ENCODE measurements at places on chromosomes 12 and 14.

DNA sequence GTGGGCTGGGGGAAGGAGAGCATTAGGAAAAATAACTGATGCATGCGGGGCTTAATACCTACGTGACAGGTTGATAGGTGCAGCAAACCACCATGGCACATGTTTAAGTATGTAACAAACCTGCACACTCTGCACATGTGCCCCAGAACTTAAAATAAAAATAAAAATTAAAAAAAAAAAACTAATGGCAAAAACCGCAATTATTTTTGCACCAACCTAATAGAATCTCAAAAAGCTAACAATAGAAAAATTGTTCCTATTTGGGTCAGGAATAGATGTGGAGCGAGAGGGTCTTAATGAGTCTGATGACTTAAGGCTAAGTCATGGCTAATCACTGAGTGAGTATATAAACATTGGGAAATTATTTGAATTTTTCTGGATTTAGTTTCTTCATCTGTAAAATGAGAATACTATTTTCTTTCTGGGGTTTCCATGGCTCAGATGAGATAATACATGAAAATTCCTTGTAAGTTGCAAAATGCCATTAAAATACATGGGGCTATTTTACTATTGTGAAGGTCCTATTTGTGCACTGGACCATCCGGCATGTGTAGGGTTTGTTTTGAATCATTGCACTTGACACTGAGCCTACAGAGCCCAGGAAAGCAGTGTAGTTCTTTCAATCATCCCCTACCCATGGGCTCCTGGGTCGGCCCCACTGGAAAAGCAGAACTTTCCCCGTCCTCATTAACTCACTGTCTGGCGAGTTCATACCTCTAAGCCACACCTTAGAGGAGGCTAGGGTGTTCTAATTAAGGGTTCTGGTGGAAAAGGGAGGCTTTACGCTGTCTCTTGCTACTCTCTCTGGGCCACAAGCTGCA is 164.1 kb upstream of the NTF3 start:
- peak; percentile 41 for DNase-seq

- DNase-seq, result no peak
Measured at GRCh38 chr12:108815875-108816594, 41.3 kb downstream of the SSH1 start.

GRCh38 chr12:56330936-56331490 is 2.8 kb downstream of the PAN2 start:
- no peak for DNase-seq

- no peak for DNase-seq
Measured at GRCh38 chr12:57154804-57155434, 7.5 kb upstream of the LRP1-AS start.

DNA sequence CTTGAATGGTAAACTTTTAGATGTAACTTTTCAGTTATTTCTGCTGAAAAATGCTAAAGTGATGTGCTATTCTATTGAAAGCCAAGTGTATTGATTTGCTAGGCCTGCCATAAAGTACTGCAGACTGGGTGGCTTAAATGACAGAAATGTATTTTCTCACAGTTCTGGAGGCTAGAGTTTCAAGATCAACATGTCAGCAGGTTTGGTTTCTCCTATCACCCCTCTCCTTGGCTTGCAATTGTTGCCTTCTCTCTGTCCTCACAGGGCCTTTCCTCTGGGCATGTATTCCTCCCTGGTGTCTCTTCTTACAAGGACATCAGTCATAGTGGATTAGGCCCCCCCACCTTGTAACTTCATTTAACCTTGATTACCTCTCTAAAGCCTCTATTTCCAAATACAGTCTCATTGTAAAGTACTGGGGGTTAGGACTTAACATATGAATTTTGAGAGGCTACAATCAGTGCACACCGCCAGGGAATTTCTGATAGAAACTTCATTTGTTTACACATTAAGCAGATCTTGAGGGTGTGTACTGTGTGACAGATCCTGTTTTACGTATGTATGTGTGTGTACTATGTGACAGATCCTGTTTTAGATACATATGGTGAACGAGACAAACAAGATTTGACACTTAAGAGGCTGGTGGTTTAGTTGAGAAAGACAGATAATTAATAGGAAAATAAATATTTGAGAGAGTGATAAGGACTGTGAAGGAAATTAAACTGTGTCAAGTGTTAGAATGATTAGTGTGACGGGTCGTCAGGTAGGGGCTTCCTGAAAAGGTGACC is 49.5 kb downstream of the ADIPOR2 start:
- no peak for DNase-seq

- no peak for DNase-seq
Measured at GRCh38 chr12:117152793-117153775, 37.2 kb downstream of the FBXO21 start.

DNA sequence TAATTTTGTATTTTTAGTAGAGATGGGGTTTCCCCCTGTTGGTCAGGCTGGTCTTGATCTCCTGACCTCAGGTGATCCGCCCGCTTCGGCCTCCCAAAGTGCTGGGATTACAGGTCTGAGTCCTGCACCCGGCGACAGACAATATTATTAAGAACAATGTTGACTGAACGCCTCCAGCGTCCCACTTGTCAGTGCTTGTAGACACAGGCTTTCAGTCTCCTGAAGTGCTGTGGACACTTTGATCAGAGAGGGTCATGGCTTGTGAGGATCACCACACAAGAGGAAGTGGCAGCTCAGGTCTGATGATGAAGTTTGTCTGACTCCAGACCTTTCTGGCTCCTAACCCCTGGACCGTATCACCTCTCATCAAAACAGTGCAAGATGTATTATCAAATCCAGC is 114.6 kb downstream of the CHST11 start:
- DNase-seq, result no peak

DNA sequence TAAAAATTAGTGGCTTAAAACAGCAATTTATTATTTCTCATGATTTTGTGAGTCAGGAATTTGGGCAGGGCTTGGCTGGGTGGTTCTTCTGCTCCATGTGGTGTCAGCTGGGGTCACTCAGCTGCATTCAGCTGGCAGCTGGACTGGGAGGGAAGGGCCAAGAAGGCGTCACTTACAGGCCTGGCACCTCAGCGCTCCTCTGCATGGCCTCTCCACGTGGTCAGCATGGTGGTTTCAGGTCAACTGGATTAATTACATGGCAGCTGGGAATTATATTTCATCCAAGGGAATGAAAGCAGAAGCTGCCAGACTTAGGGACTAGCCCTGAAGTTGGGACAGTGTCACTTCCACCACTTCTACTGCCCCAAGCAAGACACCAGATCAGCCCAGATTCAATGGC is 27.5 kb upstream of the IRF2BPL start:
- DNase-seq, result no peak

DNA sequence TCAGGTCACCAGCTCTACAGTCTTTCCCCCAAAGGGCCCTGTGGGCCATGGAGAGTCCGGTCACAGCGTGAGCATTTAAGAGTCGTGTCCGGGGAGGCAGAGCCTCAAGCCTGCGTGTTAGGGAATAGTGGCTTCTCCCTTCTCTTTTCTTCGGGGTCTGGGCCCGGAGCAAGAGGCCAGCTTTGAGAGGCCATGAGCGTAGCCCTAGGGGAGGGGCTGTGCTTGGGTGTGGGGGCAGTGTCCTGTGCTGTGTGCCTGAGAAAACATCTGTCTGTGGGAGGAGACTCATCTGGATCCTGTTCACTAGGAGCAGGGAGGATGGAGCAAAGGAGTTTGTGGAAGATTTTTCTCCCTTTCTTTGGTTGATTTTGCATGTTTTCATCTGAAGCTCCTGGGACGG is 5.3 kb downstream of the LRP1-AS start:
- no peak for DNase-seq

GRCh38 chr14:23177181-23177580 is 6.3 kb downstream of the SLC7A8 start:
- no peak for DNase-seq

DNA sequence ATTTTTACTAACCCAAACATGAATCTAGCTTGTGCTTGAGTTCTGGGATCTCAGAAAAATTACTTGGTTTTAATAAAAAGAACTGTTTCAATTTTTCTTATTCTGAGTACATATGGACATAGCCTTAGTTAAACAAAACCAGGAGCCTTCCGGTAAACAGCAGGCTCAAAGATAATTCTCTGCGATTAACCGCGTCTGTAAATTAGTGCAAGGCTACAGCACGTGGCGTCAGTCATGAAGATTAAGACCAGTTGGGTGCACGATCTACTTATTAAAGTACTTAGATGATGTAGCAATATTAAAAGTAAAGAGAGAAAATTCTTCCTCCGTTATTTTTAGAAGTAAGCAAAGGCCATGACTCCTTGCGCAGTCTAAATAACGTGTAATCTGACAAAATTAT is 700 bp downstream of the KCNJ8 start:
- peak; percentile 10 for DNase-seq

GRCh38 chr12:104197264-104197663 is 18.3 kb upstream of the TXNRD1 start:
- no peak for DNase-seq

DNA sequence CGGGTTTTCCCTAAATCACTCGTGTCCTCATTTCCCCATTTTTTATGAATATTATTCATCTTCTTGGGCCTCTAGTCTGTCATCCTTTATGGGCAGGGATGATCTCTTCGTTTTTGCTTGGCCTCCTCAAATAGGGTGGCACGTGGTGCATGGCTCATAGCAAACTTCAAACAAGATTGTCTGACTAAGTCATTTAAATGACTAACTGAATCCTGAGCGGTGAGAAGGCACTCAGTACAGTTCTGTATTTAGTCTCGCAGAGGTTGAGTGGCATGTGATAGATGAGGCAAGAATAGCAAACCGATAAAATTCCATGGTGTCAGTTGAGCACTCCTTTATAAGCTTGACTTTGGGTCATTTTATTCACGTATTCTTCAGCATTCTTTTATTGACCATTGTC is 5.7 kb upstream of the JDP2 start:
- peak; percentile 92 for DNase-seq

DNA sequence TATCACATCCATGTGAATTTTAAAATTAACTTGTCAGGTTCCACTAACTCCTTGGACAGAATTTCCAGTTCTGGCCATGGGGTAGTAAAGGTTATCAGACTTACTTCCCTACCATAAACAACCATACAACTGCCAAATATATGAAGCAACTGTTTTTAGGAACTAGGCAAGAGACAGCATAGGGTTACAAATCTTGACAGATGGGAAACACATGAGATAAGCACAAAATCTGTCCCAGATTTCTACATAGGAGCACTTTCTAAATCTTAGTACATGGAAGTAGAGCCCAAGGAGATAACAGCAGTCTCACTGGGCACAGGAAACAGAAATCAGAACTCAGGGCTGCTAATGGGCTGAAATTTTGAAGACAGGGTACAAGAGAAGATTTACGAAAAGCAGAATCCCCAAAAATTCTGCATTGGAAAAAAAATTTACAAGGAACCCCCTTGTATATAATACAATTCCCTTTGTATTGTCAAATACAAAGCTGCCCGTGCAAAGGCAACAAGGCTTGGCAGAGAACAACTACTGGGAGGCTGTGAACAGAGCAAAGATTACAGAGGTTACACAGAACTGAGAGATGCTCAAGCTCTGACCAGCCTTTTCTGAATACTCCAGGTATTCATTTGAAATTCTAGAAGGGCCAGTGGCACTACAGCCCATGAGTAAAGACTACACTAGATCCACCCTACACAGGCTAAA is 43.2 kb downstream of the GALNT4 start:
- no peak for DNase-seq

- DNase-seq, result peak; percentile 91
Measured at GRCh38 chr12:1859643-1860042, 39.3 kb downstream of the LRTM2 start.

DNA sequence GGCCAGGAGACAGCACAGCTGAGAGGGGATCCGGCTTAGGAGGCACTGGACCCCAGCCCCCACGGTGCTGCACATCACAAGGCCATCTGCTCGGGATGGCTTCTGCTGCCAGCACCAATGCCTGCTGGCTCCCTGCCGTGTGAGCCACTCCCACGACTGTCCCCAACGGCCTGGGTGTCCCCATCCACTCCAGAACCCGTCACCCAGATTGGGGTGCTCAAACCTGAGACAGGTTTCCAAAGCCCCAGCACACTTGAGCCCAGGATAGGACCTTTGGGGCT is 102.4 kb downstream of the RFLNA start:
- no peak for DNase-seq

- DNase-seq, result no peak
Measured at GRCh38 chr14:92581966-92582566, 68.5 kb downstream of the RIN3 start.

GRCh38 chr12:58950739-58951100 is 30.4 kb upstream of the LRIG3 start:
- no peak for DNase-seq

- DNase-seq, result no peak
Measured at GRCh38 chr14:101719045-101719645, 42.4 kb upstream of the PPP2R5C start.

All from ELR (cell line).